T-cell (primary cell): ENCODE measurements at places on chromosomes 5 and 9. TPM values are rescaled to one million over a fixed set of nuclear protein-coding genes. Genes with fewer than 3 reads are reported as not detected.

The ADGRV1 gene
- 0.68 TPM for total RNA-seq

The OLFML2A gene
- not detected for total RNA-seq

The HAVCR2 gene
- total RNA-seq, result 4.5 TPM

The ESM1 gene
- 0.43 TPM for total RNA-seq

The GRM6 gene
- not detected for total RNA-seq

The UNC13B gene
- 0.45 TPM for total RNA-seq

The RXRA gene
- 11.7 TPM for total RNA-seq

The S1PR3 gene
- total RNA-seq, result 0.13 TPM

The MEIKIN gene
- 1.6 TPM for total RNA-seq

The CD180 gene
- total RNA-seq, result 1.2 TPM

The PCDHA4 gene
- not detected for total RNA-seq

The BAAT gene
- total RNA-seq, result not detected

The LHX2 gene
- total RNA-seq, result not detected

The GPR150 gene
- 1.4 TPM for total RNA-seq

The TNIP1 gene
- total RNA-seq, result 118 TPM

The TMCO6 gene
- total RNA-seq, result 52.2 TPM

The RRAGA gene
- 36.6 TPM for total RNA-seq

The HSPB3 gene
- not detected for total RNA-seq

The CATSPER3 gene
- total RNA-seq, result 1.1 TPM

The DMAC1 gene
- total RNA-seq, result 19.7 TPM

The CA9 gene
- total RNA-seq, result 0.46 TPM

The SPATA31A3 gene
- not detected for total RNA-seq

The FAM151B gene
- 0.30 TPM for total RNA-seq

The GFI1B gene
- 0.41 TPM for total RNA-seq

The GPRIN1 gene
- 0.64 TPM for total RNA-seq

The BARHL1 gene
- total RNA-seq, result not detected

The PCDHA9 gene
- total RNA-seq, result not detected

The ZBTB26 gene
- 6.0 TPM for total RNA-seq

The FAM169A gene
- total RNA-seq, result 13.8 TPM

The ADRA1B gene
- total RNA-seq, result 0.12 TPM

The SPINK4 gene
- total RNA-seq, result not detected

The TRIP13 gene
- total RNA-seq, result 0.95 TPM

The ABO gene
- total RNA-seq, result not detected

The SHISAL2B gene
- not detected for total RNA-seq

The EQTN gene
- total RNA-seq, result not detected

The NUDT12 gene
- total RNA-seq, result 2.2 TPM

The DAPK1 gene
- total RNA-seq, result 2.7 TPM
